ENCODE measurements at places on chromosomes 3 and 15.

GRCh38 chr3:7766530-7766929 lies 735.1 kb upstream of the LMCD1 start:
- no peak for DNase-seq

- no peak for DNase-seq
Measured at GRCh38 chr3:198090795-198091332, 130.8 kb downstream of the LMLN start.

- no peak for DNase-seq
Measured at GRCh38 chr3:153050978-153051377, 111.0 kb upstream of the RAP2B start.

DNA sequence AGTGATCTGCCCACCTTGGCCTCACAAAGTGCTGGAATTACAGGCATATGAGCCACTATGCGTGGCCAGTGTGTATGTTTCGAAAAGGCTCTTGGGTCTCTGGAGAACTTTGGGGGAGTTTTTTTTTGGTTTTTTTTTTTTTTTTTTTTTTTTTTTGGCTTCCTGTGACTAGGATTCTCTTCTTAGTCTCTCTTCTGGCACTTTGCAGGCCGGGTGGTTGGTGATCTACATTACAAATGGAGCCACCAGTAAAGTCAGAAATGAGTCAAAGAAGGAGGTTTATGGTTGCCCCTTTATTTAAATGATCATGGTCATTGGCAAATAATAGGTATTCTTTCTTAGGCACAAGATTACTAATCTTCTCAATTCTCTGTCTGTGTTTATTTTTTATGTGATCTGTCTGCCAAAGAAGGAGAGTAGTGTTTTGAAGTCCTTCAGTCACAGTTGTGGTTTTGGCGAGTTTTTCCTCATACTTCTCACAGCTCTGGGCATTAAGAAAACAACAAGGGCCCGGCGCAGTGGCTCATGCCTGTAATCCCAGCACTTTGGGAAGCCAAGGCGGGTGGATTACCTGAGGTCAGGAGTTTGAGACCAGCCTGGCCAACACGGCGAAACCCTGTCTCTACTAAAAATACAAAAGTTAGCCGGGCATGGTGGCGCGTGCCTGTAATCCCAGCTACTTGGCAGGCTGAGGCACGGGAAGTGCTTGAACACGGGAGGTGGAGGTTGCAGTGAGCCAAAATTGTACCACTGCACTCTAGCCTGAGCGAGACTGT lies 38.3 kb downstream of the PDE8A start:
- DNase-seq, result no peak

DNA sequence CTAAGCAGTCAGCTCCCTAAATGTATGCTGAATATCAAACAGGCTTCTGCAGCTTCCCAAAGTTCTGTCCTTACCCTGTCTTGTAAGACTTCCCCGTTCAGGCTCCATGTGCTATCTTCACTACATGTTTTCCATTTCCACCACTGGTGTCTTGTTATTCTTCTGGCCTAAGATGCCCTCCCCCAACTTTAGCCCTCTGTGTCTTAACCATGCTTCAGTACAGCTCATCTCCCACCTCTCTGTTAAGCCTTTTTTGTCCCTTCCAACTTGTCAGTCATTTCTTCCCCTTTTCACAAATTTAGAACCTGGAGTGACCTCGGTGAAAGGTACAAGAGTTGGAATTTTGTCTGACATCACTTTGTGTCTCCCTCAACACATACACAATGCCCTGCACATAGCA lies 151.7 kb upstream of the TBL1XR1 start:
- DNase-seq, result no peak

DNA sequence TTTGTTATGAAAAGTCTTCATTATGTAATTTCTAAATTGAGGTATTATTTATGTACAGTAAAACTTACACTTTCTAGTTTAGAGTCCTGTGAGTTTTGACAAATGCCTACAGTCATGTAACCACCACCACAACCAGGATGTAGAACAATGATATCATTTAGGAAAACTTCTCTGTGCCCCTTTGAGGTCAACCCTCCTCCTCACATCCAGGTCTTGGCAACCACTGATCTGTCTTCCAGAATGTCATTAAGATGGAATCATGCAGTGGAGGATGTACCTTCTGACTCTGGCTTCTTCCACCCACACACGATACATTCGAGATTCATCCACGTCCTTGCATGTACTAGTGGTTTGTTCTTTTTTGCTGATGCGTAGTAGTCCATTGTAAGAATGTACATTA lies 23.2 kb downstream of the MINAR1 start:
- DNase-seq, result no peak

DNA sequence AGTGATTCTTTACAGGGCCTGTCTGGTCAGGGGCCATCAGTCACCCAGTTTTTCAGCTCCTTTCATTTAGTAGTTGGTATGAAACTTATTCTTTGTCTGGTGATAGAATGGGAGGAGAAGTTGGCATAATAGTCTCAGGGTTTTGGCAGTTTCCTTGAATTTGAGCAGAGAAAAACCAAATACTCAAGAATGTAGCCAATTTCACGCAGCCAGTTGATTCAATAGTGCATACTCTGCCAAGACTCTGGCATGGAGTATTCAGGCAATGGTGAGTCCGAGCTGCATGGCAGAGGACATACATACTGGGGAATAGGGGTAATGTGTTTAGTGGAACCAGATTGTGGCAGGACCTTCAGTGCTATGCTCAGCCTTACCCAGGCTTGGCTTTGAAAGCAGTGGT lies 118.3 kb downstream of the GALK2 start:
- DNase-seq, result no peak

DNA sequence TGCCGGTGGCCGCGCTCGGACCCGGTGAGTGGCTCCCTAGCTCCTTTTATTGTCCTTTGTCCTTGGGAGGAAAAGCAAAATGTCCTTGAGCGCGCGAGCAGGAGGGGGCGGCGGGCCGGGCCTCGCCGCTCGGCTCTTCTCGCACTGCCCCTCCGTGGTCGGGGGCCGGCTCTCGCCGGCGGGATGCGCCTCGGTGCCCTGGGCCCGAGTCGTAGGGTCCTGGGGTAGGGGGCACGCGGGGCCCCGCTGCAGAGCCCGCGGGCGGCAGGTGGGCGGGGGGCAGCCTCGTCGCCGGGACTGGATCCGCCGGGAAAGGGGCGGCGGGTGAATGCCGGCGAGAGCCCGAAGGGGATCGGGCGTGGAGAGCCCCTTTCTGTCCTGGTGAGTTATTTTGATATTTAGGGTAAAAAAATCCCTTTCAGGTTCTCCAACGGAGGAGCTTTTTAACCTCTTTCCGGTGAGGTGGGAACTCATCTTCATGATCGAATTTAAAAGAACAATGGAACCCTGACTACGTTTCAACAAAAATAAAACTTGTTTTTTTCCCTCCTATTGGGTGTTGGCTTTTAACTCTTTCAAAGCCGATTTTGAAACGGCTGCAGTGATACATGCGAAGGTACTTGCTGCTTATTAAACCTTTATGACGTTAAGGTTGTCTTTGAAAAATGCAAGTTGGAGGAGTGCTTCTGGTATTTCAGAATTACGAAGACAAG lies 16.8 kb upstream of the CHD2 start:
- DNase-seq, result no peak

- no peak for DNase-seq
Measured at GRCh38 chr3:127616836-127617605, 12.0 kb upstream of the PODXL2 start.

- no peak for DNase-seq
Measured at GRCh38 chr3:170493712-170494182, 75.1 kb downstream of the CLDN11 start.

- DNase-seq, result no peak
Measured at GRCh38 chr3:187919544-187919943, 174.3 kb upstream of the BCL6 start.

DNA sequence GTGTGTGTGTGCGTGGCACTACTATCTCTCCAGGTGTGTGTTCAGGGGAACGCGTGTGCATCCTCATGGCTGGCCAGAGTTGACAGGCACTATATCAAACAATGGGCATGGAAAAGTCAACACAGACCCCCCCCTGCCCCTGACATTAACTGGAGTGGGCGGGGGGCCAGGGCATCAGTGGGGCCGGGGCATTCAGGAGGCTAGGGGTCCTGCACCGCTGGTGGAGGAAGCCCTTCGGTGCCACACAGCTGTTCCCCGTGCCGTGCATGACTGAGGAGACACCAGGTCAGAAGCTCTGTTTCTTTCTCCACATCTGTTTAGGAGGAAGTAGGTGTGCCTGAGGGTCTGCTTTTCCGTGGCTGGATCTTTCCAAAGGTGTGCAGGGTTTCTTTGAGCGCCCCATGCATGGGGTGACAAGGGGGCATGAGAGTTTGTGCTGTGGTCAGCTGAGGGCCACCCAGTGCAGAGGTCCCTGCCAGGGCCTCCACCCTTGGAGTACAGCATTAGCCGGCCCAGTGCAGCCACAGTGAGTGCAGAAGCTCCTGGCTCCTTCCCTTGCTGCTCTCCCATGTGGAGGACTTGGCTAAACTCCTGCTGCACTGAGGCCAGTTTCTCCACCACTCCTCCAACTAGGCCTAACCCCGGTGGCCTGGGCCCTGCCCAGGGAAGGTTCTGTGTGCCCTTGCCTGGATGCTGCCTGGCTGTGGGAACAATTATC lies 7.5 kb downstream of the C3orf22 start:
- no peak for DNase-seq

- no peak for DNase-seq
Measured at GRCh38 chr3:153257673-153258351, 95.8 kb downstream of the RAP2B start.

DNA sequence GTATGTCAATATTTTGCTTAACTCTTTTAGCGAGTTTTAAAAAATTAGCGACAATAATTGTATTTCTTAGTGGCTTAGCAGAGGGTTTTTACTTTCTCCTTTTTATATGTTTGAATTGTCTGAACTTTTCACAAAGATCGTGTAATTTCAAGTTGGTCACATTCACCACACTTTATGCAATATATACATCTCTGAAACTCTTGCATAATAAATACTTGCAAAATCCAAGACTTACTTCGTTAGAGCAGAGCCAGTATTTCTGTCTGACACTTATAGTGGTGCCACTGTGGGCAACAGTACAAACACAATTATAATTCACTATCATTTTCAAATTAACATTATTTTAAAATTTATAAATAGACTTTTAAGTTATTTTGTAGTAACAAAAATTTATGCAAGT lies 62.0 kb downstream of the SUCNR1 start:
- no peak for DNase-seq

GRCh38 chr3:46200790-46201189 lies 7.3 kb downstream of the CCR1 start:
- DNase-seq, result no peak

DNA sequence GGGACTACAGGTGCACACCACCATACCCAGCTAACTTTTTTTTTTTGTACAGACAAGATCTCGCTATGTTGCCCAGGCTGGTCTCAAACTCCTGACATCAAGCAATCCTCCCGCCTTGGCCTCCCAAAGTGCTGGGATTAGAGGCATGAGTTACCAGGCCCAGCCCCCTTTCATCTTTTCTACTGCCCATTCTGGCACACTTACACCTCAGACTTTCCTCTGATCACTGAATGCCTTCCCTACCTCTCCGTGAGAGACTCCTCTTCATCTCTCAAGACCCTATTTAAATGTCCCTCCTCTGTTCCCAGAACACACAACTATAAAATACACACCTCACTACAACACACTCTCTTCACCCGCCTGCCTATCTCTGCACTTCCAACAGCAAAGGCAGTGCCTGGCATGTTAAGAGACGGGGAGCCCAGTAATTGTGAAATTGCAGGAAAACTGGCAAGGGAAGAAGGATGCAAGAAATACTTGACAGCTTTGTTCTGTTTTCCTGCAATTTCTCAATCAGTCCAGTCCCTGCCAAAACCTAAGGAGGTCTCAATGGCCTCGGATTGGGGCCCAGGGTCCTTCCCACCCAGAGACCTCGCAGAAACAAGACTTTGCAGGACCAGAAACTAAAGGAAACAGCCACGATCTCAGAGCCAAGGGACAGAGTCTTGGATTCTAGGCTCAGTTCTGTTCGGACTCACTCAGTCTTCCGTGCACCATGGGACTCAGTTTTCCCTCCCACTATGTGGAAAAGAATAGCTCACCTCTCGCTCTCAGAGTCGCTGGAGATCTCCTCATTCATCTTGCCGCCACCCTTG lies 849 bp downstream of the RRP9 start:
- no peak for DNase-seq

- no peak for DNase-seq
Measured at GRCh38 chr3:13892304-13892703, 12.4 kb upstream of the WNT7A start.

DNA sequence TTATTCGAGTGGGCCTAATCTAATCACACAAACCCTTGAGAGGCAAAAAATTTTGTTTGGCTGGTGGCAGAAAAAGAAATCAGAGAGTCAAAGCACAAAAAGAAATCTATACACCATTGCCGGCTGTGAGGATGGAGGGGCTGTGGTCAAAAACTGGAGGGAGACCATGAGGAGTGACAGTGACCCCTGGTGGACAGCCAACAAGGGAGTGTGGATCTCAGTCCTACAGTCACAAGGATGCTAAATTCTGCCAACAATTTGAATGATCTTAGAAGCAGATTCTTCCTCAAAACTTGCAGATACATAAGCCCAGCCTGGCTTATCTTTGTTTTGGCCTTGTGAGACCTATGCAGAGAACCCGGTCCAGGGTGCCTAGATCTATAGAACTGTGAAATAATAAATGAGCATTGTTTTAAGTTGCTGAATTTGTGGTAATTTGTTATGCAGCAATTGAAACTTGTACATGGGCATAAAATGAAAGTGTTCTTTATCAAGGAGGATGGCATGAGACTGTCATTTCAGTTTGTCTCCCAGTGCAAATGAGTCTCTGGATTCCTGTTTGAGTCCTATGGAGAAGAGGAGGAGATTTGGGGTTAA lies 103.0 kb upstream of the ARHGEF26 start:
- DNase-seq, result no peak

DNA sequence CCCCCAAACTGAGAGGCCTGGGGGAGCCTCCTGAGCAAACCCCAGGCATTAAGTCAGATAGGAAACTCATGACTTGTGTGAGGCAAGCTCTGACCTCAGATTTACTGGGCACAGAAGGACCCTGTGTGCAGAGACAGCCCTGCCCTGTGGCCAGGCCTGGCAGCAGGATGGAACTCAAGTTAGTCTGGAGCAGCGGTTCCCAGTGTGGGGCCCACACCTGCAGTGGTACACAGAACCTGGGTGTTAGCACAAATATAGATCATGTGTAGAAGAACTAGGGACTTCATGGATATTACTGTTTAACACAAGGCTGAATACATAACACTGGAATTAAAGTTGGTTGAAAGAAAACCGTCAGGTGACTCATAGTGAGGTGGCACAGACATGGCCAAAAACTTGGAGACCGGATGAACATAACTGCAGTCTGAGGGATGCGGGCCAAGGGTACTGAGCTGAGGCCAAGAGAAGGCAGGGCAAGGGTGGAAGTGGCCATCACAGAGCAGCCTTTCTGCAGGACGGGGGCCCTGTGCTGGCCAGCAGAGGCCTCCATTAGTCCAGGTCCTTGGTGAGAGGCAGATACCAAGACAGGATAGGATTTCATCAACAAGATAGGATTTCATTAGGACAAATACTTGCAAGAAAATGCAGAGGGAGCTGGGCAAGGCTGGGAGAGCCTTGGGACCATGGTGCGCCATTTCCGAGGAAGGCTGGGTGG lies 40.9 kb downstream of the IRAK2 start:
- DNase-seq, result no peak

GRCh38 chr3:102089239-102089638 lies 239.9 kb downstream of the NFKBIZ start:
- DNase-seq, result no peak

- DNase-seq, result no peak
Measured at GRCh38 chr3:42053476-42053875, 37.7 kb upstream of the TRAK1 start.

- DNase-seq, result no peak
Measured at GRCh38 chr15:39411102-39411989, 169.5 kb upstream of the THBS1 start.
